Suppressor macrophage treated with lipopolysaccharide for 4 hours (primary cell): ENCODE measurements at places on chromosomes 12 and 14.

DNA sequence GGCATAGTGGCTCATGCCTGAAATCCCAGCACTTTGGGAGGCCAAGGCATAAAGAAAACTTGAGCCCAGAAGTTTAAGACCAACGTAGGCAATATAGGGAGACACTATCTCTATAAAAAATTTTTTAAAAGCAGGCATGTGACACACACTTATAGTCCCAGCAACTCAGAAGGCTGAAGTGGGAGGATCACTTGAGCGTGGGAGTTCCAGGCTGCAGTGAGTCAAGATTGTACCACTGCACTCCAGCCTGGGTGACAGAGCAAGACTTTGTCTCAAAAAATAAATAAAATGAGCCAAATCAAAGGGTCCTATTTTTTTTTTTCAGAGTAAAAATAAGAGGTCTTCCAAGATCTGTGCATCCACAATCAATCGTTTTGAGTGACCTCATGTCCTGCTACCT lies 237.6 kb downstream of the SLC16A7 start:
- DNase-seq = no peak

DNA sequence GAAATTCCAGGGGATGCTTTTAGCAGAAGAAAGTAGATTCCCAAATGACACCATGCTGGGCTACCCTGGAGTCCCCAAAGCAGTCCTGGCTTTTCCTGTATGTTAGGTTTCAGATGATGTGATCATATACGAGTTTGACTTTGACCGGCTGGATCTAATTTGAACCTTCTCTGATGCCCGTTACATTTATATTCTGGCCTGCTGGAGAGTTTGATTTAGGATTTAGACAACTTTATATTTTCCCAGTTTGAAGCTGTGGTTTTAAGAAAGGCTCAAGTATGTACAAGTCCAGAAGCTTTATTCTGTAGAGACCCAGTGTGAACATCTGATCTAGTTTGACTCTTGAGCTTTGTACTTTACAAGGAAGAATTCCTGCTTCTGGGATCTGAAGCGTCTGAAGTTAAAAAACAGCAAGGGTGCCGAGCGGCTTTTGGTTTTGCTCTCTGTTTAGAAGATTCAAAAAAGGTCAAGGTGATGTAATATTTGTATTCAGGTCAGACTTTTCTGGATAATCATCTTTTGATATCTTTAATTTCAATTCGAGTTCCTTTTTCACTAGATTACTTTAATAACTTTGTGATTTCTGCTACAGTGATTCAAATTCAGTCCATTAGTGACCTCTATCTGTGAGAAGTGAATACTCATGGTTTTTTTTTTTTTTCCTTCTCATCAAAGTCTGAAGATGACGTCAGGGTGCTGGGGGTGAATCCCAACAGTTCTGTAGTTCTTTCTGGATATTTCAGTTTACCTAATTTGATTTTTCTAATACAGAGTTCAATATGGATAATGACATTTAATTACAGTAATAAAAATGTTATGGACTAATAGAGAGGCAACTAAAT lies 6.3 kb downstream of the FLRT2 start:
- DNase-seq = peak; percentile 64

DNA sequence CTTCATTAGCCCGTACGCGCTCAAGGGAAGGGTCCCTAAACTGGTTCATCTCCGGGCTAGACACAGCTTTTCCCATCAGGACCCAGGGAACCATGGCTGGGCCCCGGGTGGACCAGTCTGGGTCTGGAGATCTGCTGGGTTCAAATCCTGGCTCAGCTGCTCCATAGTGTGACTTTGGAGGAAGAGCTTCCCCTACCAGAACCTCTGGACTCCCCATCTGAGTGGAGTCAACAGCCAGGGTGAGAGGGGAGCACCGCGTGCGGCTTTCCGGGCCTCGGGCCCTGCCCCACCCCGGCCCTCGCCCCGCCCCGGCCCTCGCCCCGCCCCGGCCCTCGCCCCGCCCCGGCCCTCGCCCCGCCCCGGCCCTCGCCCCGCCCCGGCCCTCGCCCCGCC lies 41.2 kb downstream of the BEGAIN start:
- no peak for DNase-seq

GRCh38 chr14:50772412-50772811 lies 58.5 kb downstream of the NIN start:
- DNase-seq = no peak

- peak; percentile 76 for DNase-seq
Observed at GRCh38 chr12:49428793-49429192, 61.5 kb downstream of the SPATS2 start.
